ENCODE measurements at places on chromosomes 5 and 9. TPM values are rescaled to one million over a fixed set of nuclear protein-coding genes. Genes with fewer than 3 reads are reported as not detected.

- no peak for DNase-seq
Observed at GRCh38 chr9:136058801-136059302, 36.2 kb downstream of the NACC2 start.

- no peak for DNase-seq
Observed at GRCh38 chr9:94554439-94555331, at the start of gene PCAT7. Gene PCAT7 (plus strand): TSS chr9:94555083.

DNA sequence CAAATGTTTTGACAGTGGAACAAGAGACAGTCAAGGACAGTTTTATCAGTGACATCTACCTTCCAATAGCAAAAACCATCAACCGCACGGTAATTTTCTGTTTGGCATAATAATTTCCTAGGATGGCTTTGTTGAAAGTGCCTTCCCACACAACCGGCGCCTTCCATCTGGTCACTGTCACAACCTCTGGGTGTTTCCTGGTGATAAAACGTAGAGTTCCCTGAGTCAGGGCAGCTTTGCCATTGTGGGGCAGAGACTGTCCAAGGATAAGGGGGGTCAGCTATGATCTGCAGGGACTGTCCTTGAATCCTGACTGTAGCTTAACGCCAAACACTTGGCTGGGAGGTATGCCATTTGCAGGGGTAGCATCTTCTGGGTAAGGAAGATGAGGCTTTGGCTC, 47.6 kb downstream of the GGTA1 start:
- DNase-seq = no peak

TUBB4B gene
- polyA plus RNA-seq = 591 TPM

PLAC8L1 gene
- polyA plus RNA-seq = 0.23 TPM
